ENCODE measurements at places on chromosomes 12 and 14.

- no peak for DNase-seq
Observed at GRCh38 chr14:30621354-30621939, 672 bp upstream of the SCFD1 start.

DNA sequence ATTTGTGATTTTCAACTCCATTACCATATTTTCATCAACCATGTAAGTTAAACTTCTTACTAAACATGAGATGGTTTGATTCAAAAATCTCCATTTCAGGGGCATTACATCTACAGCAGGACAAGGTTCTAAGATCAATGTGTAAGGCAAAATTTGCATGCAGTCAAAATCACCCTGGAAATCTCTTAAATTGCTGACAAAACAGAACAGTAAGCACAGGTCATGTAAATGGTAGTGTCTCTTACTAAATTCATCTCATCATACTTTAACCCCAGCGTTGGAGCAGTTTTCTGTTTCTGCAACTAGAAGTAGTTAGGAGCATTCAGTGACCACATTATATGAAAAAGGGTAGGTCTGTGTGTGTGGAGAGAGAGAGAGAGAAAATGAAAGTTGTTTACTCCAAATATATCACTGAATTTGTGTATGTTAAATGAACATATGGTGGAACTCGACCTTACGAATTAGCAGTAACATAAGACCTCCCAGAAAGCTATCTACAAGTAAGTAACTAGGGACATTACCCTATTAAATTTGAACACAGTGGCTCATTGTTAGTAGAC, 227.5 kb downstream of the SSPN start:
- no peak for DNase-seq

DNA sequence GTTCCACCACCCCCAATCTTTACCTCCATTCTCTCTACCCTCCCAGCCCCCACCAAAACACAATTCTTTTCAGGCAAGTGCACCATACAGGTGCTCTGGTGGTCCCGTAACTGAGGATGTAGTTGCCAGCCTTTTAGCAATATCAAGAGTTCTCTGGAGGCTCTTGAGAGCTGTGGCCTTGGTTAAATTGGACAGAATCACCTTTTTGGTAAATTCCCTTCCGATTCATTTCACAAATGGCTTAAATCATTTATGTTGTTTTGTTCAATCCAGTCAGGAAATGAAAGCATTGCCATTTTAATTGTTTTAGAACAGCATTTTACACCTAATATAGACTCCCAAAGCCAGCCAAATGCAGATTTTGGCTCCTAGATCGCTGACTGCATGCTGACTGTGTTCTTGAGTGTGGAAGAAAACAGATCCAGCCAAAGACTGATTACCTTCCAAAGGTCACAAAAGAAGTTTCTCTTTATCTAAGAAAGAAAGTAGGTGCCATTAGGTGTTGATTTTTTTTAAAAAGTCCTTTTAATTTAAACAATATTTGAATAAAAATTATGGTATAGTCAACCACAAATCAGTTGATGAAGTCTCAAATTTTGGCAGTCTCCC, 25.6 kb downstream of the CRADD start:
- no peak for DNase-seq

DNA sequence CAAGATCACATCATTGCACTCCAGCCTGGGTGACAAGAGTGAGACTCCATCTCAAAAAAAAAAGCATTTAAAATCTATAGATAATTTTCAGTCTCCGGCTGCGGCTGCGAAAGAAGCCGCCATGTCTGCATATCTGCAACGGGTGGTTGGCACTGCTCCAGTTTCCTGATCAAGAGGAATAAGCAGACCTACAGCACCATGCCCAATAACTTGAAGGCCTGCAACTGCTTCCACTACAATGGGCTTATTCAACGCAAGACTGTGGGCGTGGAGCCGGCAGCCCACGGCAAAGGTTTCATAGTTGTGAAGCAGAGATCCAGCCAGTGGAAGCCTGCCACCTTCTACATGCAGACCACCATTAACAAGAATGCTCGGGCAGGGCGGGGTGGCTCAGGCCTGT, 30.6 kb upstream of the EID3 start:
- no peak for DNase-seq

DNA sequence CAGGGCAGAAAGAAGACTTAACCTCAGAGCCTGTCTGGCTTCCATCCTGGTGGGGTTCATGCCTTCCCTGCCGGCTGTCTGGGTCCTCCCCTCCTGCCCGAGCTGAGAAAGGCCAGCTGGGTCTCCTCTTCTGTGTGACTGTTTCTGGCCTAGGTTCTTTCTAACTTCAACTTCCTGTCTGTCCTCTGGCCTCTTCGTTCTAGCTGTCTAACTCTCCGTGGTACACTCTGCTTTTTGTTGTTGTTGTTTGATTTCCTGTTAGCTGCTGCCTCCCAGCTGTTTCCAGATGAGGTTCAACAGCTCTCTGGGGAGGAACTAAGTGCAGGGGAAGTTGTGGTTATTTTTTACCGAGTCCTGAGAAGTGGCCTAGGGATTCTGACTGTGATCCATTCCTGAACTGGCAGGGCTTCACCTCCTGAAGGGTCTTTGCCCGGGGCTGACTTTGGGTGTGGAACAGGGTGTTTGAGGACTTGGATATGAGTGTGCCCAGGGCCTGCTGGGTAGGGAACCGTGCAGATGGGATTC, 3.2 kb downstream of the MLXIP start:
- DNase-seq: no peak

GRCh38 chr12:5746036-5746908, 198.8 kb downstream of the ANO2 start:
- no peak for DNase-seq
